Uterus (tissue), 4 donors: ENCODE measurements at places on chromosomes 1 and 21.

GRCh38 chr1:72281637-72282270, 585 bp downstream of the NEGR1 start:
- DNase-seq = no peak

DNA sequence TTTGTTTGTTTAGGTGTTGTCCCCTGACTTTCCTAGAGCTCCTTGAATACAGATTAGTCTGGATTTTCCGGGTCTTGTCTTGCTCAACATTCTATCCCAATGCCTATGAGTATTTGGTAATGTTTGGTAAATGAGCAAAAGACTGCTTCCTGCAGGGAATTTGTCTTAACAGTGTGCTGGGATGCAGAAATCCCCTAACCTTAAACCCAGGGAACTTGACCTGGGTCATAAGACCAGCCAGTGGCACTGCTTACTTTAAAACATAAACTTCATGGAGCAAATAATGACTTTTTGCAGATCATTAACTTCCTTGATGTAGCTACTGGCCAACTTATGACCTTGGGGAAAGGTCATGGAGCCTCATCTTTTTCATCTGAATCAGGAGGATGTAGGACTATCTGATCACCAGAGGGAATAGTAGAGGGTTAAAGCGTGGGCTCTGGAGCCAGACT, 27.2 kb downstream of the TCEANC2 start:
- no peak for DNase-seq

DNA sequence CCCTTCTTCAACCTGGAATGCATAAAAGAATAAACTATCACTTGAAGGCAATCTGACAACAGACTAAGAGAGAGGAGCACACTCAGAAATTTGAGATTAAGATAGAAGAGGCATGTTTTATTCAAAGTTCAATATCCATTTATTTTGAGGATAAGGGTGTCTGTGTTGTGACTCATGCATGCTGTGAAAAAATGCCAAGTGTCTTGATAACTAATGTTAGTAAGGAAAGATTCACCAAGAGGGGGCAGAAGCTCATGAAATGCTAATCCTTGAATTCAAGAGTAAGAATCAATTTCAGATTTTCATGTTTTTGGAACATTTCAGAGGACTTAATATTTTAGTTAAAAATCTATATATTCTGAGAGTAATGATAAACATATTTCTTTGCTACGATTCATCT, 94.0 kb downstream of the IFI44 start:
- no peak for DNase-seq

DNA sequence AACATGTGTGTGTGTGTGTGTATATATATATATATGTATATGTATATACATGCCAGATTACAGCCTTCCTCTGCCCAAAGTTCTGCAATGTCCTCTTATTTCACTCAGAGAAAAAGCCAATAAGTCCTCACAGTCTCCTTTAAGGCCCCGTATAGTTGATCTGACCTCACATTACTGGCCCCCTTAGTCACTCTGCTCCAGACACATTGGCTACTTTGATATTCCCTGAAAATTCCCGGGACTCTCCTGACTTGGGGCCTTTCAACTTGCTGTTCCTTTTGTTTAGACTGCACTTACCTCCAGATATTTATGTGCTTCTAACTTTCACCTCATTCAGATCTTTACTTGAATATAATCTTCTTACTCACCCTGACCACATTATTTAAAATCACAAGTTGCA, 4.2 kb upstream of the BSDC1 start:
- DNase-seq = no peak

DNA sequence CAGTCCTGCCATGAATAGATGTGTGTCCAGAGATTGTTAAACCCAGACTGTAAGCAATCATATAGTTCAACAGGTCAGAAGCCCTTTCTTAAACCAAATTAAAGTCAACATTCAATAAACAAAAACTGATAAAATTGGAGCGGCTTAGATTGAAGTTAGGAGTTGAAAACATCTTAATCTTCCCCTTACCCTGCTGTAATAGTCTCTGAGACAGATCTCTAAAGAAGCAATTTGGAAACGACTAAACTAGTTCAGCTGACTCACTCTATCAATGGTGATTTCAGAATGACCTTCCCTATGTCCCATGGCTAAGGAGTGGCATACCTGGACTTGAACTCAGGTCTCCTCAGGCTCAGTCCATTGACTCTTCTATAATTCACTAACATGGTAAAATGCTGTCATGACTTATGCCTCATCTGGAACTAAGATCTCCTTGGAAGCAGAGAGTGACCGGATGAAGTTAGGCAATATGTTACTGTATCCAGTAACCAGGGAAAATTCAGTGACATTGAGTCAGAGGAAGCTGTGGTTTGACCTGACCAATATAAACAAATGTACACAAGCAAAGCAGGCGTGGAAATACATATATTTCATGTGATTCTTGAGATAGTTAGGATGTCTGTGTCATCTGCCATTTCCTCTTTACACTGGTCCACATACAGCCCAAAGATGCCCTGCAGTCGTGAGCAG, 30.1 kb downstream of the SGIP1 start:
- DNase-seq = no peak

DNA sequence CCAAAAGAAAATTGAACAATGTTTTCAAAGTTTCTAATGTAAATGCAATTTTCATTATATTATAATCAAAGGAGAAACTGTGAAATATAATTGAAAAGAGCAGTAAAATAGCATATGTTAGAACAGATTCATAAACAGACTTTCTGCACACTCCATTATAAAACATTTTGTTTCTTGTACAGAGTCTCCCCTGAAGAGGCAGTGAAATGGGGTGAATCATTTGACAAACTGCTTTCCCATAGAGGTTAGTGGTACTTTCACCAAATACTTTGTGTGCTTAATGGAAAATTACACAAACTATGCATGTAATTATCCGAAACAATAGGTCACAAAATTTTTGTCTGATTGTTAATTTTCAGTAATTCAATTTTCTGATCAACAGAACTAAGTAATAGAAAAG, 1.9 kb downstream of the RGS18 start:
- no peak for DNase-seq

DNA sequence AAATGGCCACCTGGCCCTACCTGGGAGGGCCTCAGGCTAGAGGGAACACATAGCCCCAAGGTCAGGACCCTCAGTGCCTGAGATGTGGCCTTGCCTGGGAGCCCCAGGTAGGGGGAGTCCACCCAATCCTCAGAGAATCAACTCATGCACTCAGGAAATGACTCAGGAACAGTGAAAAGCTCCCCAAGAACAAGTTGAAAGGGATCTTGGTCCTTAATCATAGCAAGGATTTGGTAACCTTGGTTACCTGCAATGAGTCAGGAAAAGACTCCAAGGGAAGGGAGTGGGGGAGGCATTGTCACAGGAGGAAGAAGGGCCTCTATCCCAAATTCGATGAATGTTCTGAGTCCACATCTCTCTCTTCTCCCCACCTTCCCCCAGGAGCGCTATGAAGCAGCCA, 17.0 kb downstream of the MAP7D1 start:
- no peak for DNase-seq

DNA sequence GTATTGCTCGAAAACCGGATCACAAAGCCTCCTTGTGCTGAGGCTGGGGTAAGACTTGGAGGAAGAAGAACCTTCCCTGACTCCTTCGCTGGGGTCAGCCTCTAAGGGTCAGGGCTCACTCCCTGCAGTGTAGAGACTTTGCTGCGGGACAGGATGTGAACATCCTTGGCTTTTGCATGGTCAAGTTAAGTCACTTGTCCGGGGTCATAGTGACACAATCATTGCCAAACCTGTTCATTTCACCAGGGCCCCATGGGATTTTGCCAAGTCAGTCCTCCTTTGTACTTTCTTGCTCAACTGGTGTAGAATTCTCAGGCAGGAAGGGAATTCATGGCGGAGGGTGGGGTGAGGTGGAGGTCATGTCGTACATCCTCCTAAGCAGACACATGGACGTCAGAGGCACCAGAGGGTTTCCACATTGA, 24.7 kb upstream of the IL10 start:
- DNase-seq = no peak

GRCh38 chr1:39132505-39133339, 71.8 kb upstream of the MACF1 start:
- DNase-seq = peak; percentile 36

DNA sequence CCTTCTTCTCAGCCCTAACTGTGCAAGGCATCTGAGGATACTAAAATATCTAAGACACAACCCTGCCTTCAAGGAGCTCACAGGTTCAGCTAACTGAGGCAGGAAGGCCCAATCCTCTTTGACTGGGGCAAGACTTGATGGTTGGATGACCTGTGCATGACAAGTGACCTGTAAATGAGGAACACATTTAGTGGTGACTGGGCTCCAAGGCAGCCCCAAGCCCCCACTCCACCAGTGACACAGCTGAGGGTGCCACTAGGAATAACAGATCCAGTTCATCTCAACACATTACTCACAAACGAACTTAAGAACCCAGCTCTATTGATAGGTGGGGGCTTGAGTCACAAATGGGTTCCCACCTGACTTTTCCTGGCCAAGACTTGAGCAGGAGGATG, 244.7 kb upstream of the IRF2BP2 start:
- DNase-seq = no peak

GRCh38 chr1:22018583-22019559, 17.4 kb downstream of the CELA3A start:
- no peak for DNase-seq
